ENCODE measurements at places on chromosomes 4 and X. TPM values are rescaled to one million over a fixed set of nuclear protein-coding genes. Genes with fewer than 3 reads are reported as not detected.
A peak's percentile ranks its signal among the peaks of the same experiment; 100 is the strongest.

Gene UGT2B15
- polyA plus RNA-seq: not detected

DNA sequence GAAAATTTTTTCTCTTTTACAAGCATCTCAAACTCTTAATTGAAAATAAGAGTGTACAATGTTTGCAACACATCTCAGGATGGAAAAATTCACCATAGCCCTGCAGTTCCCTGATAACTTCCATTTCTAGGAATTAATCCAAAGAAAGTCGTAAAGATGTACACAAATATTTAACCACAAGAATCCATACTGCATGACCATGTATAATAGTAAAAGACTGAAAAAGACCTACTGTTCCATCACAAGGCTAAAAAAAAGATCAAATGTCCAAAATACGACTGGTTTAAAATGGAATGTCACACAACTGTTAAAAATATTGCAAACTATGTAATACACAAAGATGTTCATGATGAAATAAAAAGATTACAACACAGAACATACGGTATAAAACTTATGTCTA, 32.1 kb downstream of the HUWE1 start:
- no peaks in the 10 kb centered on the region for H3K4me1 ChIP-seq
- H3K27ac ChIP-seq: no peak overlapping the region
- no peak for DNase-seq
- H3K36me3 ChIP-seq: no peaks in the 10 kb centered on the region
- H3K27me3 ChIP-seq: peaks cover 2% of the 10 kb centered on the region
- no peak overlapping the region for H3K4me3 ChIP-seq

DNA sequence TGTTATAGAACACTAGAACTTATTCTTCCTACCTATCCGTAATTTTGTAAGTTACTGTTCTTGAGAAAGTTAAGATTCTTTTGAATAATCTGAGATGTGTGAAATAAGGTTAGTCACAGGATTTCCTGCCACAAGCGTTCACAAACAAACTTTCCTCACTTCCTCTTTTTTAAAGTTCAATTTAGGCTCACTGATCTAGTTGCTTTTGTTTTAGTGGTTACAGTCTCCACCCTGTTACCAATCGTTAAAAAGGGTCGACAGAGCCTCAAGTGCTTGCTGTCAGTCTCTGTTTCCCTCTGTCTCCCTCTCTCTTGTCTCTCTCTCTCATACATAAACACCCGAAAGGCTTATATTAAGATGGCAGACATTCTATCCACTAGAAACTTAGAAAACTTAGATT, 35.9 kb upstream of the STK26 start:
- H3K4me1 ChIP-seq: no peaks in the 10 kb centered on the region
- peaks cover 25% of the 10 kb centered on the region for H3K27me3 ChIP-seq
- no peaks in the 10 kb centered on the region for H3K36me3 ChIP-seq
- no peak overlapping the region for H3K4me3 ChIP-seq

Gene KDR
- polyA plus RNA-seq: 34.9 TPM

DNA sequence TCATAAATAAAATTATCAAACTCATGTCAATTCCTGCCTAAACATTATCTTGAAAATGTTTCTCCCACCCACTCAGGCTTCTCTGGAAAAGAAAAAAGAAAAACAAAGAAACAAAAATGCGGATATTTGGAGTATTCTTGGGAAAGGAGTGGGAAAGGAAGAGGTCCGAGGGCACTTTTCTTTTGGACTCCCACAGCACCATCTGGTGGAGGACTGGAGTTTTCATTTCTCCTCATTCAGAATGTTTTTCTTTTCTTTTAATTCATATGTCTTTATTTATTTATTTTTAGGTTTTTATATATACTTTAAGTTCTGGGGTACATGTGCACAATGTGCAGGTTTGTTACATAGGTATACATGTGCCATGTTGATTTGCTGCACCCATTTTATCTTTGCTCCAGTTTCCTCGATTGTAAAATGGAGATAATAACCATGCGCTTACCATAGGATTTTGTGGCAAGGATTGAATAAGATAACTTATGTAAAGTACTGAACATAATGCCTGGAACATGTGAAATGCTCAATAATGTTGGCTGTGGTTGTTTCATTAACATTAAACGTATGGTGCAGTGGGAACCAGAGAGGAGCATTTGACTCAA, 8.0 kb upstream of the KCNE5 start:
- peaks cover 4% of the 10 kb centered on the region for H3K4me1 ChIP-seq
- DNase-seq: no peak
- H3K27me3 ChIP-seq: no peaks in the 10 kb centered on the region

DNA sequence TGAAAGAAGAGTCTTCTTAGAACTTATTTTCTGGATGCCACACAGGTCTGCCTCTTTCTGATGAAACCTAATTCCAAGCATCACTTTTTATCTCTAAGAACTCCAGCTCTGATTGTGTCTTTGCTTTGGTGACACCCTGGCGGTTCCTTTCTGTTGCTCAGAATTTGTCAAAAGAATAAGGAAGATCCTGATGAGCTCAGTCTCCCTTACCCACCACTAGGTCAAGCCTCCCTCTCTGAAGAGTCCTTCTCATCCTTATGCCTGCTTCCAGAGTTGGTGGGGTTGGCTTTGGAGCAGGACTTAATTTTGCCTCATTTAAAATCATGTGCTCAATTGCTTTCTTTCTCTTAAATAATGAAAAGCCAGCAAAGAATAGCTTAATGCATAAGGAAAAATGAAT, 31.5 kb upstream of the RPL34 start:
- no peaks in the 10 kb centered on the region for H3K4me1 ChIP-seq
- no peak overlapping the region for H3K27ac ChIP-seq
- H3K4me3 ChIP-seq: no peak overlapping the region
- no peaks in the 10 kb centered on the region for H3K27me3 ChIP-seq
- H3K36me3 ChIP-seq: no peaks in the 10 kb centered on the region

DNA sequence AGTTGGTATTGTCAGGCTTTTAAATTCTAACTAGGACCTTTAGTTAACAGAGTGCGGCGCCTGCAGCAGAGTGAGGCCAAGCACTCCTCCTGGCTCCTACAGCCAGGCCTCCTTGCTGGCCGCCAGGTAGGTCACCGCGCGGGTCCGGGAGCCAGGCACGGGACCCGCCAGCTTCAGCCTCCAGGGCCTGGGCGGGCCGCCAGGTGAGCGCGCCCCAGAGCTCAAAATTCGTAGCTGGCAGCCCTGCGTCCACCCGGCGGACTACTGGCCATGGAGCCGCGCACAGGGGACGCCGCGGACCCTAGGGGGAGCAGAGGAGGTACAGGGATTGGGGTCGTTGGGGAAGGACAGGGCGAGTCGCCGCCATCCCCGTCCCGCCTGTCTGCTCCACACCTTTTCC, at the start of gene MAGIX:
MAGIX (plus strand) TSS at position 139 of the 400 bp plus-strand sequence; CDS start at position 271, 132 bp downstream.
- peaks cover 32% of the 10 kb centered on the region for H3K4me1 ChIP-seq
- DNase-seq: no peak
- peak within 1 kb of the TSS; percentile 73 for H3K27ac ChIP-seq
- H3K36me3 ChIP-seq: peaks cover 5% of the 10 kb centered on the region

Gene SSR4
- polyA plus RNA-seq: 186 TPM

Measured in spinal cord (tissue), 10 donors.